Caki2 (cell line): ENCODE measurements at places on chromosomes 4 and X. TPM values are rescaled to one million over a fixed set of nuclear protein-coding genes. Genes with fewer than 3 reads are reported as not detected.
A peak's percentile ranks its signal among the peaks of the same experiment; 100 is the strongest.

- DNase-seq = no peak
Measured at GRCh38 chr4:129604632-129605255, 508.8 kb downstream of the C4orf33 start.

GRCh38 chrX:134685668-134686067, 27.4 kb upstream of the PLAC1 start:
- no peak for DNase-seq

NLGN3 gene
- 0.20 TPM in 1 of 2 replicates, not detected in the other for total RNA-seq

GRCh38 chr4:177492022-177492421, 49.8 kb upstream of the AGA start:
- no peak for DNase-seq

DNA sequence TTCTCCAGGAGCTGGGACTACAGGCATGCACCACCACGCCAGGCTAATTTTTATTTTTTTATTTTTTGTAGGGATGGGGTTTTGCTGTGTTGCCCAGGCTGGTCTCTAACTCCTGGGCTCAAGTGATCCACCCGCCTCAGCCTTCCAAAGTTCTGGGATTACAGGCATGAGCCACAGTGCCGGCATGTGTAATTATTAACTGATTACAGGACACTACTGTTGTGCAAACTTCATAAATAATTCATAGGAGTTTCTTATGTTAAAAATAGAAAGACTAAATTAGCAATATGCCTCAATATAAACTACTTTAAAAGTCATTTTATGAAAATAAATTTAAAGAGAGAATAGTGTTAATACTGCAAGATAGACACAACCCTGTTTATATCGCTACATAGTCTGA, 221.9 kb downstream of the SNCA start:
- peak; percentile 10 for DNase-seq

ZNF182 gene
- 6.5 and 9.6 TPM in 2 replicates for total RNA-seq

SEC24B gene
- 5.1 and 5.7 TPM in 2 replicates for total RNA-seq

DNA sequence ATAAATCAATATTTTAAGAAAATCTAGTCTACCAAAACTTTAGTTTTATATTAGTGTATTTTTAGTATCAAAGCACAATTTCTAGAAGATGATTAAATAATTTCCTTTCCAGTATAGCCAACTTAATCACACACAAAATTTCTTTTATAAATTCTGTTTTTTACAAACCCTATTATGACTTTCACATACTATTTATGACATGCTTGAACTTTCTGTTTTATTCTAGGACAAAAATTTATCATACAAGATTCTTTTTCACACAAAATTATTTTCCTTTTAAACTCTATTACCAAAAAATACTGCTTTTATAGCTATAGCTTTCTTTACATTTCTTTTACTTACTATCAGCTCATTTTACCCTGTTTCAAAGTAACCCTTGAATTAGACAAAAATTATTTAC, 149.5 kb downstream of the OR13H1 start:
- no peak for DNase-seq

DNA sequence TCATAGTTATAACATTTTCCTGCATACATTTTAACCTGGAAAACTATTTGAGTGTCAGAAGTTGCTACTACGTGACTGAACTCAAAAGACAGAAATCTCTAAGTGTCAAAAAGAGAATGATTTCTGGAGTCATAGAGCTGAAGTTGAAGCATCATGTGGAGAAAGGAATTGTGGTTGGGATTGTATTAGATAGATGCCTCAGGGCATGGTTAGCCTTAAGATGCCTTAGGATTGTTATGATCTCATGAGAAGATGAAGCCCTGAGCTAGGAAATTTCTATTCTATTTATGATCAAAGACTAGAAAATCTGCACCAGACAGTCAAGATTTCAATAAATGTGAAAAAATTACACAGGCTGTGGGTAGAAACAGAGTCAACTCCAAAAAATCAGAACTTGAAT, 20.2 kb downstream of the EPGN start:
- DNase-seq = no peak

DNA sequence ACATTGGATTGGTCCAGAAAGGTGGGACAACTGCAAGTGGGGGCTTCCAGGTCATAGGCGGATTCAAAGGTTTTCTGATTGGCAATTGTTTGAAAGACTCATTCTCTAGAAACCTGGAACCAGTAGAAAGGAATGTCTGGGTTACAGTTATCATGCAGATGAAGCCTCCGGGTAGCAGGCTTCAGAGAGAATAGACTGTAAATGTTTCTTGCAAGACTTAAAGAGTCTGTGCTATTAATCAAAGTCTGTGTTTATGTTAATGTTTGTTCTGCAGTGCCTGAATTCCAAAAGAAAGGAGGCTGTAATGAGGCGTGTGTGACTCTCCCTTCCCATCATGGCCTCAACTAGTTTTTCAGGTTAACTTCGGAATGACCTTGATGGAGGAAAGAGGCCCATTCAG, 43.9 kb upstream of the GC start:
- no peak for DNase-seq

DCAF12L2 gene
- total RNA-seq = not detected in 2 replicates

DNA sequence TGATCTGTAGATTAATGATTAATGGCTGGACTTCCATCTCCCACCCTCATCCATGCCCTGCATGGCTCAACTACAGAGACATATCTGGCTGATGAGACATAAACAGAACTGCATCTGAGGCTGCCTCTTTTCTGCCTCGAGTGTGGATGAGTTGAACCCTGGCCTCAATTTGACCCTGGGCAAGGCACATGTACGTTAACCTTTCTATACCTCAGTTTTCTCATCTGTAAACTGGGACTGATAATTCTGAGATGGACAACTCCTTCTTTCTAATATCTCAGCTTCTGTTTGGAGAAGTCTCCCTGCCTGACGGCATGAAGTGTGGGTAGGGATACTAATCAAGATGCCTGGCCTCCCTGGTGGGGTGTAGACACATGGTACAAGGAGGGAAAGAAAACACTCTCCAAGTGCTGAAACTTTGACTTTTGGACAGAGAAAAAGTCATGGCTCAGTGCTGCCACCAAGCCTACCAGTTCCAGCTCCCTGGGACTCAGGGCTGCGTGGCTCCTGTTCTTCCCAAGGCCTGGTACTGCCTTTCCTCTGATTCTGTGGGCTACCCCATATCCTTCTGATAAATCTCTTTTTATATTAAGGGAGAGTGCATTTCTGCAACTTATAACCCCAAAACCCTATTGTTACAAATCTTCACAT, 64.4 kb downstream of the HAUS3 start:
- no peak for DNase-seq

GRCh38 chr4:21692241-21692640, 256.3 kb downstream of the KCNIP4 start:
- DNase-seq = no peak

AMBN gene
- not detected in 2 replicates for total RNA-seq

- DNase-seq = no peak
Measured at GRCh38 chr4:15234856-15235126, 193.0 kb upstream of the C1QTNF7 start.

GRCh38 chr4:156021298-156021697, 67.6 kb upstream of the CTSO start:
- no peak for DNase-seq

AGTR2 gene
- not detected in 2 replicates for total RNA-seq

- no peak for DNase-seq
Measured at GRCh38 chr4:36709991-36710390, 428.6 kb downstream of the DTHD1 start.

DNA sequence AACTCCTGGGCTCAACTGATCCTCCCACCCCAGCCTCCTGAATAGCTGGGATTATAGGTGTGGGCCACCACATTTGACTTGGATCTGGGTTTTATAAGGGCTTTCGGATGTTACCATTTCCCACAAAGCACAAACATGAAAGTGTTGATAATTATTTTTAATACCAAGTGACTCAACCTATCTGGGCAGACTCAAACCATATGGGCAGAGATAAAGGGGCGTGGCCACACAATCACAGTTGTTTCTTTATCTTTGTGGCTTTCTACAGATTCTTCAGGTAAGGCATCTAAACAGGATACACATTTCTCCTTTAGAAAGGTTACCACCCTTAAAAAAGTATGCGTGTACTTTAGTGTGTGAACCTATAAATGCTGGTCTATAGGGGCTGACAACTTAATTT, 122.5 kb downstream of the ZNF827 start:
- no peak for DNase-seq

HERC5 gene
- 15.4 and 20.6 TPM in 2 replicates for total RNA-seq

GAGE12H gene
- total RNA-seq = not detected in 2 replicates

- DNase-seq = no peak
Measured at GRCh38 chr4:8305851-8306471, 36.4 kb downstream of the HTRA3 start.

DNA sequence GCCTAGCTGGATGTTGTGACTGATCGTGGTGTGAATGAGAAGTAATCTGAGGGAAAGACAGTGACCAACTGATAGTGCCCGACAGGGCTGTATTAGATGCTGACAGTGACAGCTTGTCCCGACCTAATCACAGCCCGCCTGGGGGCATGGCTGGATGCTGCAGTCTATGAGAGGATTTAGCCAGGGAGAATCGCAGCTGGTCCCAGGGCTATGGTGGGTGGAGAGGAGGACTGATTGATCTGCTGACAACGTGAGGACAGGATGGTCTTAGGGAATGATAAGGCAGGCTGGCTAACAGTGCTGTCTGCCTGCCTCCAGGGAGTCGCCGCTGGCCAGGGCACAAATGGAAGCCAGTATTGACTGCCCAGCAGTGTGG, 621 bp upstream of the SUV39H1 start:
- no peak for DNase-seq

ENPEP gene
- total RNA-seq = 3.8 and 5.0 TPM in 2 replicates

MEPE gene
- total RNA-seq = not detected in 2 replicates

GRCh38 chr4:72629540-72629939, 60.5 kb upstream of the ADAMTS3 start:
- DNase-seq = no peak

GRCh38 chr4:22502895-22503814, 12.7 kb downstream of the ADGRA3 start:
- no peak for DNase-seq

- DNase-seq = peak; percentile 50
Measured at GRCh38 chr4:152936446-152937335, 568 bp downstream of the FHDC1 start.

DNA sequence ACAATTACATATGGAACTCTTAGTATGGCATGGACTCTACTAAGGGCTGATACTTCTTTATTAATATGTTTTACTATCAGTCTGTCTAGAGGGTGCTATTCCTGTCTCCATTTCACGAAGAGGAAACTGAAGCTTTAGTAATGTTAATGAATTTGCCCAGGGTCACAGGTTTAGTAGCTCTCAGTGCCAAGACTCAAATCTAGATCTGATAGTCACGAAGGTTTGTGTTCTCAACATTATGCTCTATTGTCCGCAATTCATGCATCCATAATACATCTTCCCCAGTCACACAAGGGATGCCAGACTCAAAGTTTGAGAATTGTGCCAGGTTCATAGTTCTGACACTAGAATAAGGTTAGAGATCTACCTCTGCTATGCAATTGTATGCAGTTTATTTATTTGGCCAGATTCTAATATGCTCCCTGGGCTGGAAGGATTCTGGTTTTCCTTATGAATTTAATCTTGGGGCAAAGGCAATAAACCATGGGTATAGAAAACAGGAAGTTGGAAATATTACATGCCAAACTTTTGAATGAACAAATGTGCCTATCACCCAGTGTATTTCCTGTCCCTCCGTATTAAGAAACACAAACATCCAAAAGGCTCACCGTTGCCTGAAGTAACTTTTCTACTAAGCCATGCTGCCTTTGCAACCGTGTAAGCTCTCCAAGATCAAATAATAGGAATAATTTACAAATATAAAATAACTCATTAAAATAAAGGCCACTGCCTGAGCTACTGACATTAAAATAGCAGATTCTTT, 478.5 kb downstream of the INPP4B start:
- peak; percentile 39 for DNase-seq

ARHGAP36 gene
- not detected in 2 replicates for total RNA-seq

DNA sequence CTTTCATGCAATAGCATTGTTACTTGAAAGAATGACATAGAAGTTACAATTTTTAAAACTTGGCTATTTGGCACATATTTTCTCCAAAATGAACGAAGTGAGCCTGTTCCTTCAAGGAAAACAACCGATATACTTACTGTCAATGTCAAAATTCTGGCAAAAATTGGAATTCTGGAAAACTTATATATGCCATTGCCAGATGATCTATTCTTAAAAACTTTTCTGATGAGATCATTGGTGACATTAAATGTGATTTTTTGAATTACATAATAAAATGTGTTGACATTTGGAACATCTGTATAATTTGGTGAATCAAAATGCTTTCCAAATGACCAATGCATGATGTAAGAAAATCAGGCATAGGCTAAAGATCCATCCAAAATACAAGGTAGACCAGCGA, 209.0 kb downstream of the SCFD2 start:
- DNase-seq = no peak

PAGE1 gene
- not detected in 2 replicates for total RNA-seq

GRCh38 chr4:94613248-94613647, 144.5 kb upstream of the BMPR1B start:
- no peak for DNase-seq

SRPK3 gene
- 0.29 TPM in 1 of 2 replicates, not detected in the other for total RNA-seq

SMS gene
- total RNA-seq = 486 and 552 TPM in 2 replicates

GRCh38 chr4:83054928-83055327, 19.9 kb downstream of the COPS4 start:
- no peak for DNase-seq

DNA sequence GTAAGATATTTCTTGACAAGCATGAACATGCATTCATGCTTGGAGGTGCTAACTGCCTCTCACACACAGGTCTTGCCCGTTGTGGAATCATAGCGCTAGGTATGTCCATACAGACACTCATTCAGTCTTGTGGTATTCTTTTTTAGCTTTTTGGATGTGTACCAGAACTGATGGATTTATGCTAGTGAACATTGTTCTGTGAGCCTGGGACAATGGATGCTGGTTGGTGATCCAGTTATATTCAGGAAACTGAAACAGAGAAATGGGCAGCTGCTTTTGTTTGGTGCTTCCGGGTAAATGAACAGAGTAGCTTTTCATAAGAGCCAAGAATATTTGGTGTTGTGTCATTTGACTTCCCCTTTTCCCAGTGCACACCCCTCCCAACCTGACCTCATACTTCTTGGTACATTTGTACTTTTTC, 78.9 kb upstream of the SLC4A4 start:
- no peak for DNase-seq

GRCh38 chr4:162683659-162684370, 482.9 kb downstream of the NAF1 start:
- DNase-seq = peak; percentile 97

DNA sequence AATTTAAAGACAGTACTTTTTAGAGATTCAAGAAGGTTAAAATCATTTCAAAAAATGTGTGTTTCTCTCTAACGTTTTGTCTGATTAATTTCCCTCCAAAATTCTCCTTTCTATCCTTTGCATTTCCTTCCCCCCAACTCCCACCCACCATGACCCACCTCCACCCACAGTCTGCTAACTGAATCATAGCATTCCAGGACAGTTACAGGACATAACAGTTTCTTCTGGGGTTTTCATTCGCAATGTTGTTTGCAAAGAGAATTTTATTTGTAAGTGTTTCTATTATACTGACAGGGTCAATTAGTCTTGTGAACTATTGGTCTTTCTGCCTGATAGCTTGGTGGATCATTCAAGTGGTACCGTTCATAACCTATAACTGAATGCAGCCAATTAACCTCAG, 53.7 kb downstream of the ANAPC10 start:
- no peak for DNase-seq

GRCh38 chr4:108165586-108165985, 3.1 kb downstream of the LEF1 start:
- DNase-seq = no peak

GRCh38 chr4:25160714-25161592, 704 bp upstream of the SEPSECS start:
- peak; percentile 36 for DNase-seq
